ENCODE measurements at places on chromosomes 11 and 22.

GRCh38 chr11:69947059-69947792, 128.0 kb upstream of the FGF3 start:
- no peak for DNase-seq

GRCh38 chr22:50058061-50058905, at the start of gene TTLL8:
Gene TTLL8 (minus strand): TSS chr22:50058298.
- no peak for DNase-seq

GRCh38 chr22:48091060-48091650, 1328.7 kb downstream of the TBC1D22A start:
- DNase-seq: no peak

GRCh38 chr11:2549876-2550605, 105.2 kb downstream of the KCNQ1 start:
- DNase-seq: no peak

- DNase-seq: no peak
Measured at GRCh38 chr11:64892411-64892831, 14.0 kb upstream of the EHD1 start.

DNA sequence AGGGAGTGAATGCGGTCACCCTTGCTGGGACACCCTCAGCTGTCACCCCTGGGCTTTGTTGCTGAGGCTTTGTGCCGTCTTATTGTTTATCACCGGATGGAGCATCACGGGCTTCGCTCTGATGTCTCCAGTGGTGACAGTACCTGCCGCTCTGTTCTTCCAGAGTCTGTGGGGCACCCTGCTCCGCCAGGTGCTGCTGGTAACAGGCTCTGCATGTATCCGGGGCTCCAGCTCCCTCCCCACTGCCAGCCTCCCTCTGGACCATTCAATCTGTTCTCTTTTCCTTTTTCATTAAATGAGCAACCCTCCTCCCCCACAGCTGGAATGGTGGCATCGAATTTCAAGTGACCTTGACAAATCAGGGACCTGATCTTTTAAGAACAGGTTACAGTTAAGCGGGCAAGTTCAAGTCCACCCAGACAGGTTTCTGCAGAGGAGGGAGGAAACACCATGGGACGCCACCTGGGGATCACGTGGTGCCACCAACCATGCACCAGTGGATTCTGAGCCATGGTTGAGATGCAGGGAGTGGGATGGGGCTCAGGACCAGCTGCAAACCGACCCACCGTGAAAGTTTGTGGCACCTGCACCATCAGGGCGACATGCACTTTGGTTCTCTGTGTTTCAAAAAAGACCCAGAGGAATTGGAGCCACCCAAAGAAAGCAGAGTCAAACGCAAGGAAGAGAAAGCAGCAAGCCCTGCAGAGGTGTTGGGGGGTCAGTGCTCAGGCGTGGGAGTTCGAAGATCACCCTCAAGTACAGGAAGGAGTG, 89.3 kb downstream of the BCR start:
- DNase-seq: no peak

- DNase-seq: no peak
Measured at GRCh38 chr22:39718921-39719475, 148.4 kb downstream of the CACNA1I start.

- DNase-seq: no peak
Measured at GRCh38 chr11:69425444-69425843, 56.0 kb upstream of the LINC01488 start.

DNA sequence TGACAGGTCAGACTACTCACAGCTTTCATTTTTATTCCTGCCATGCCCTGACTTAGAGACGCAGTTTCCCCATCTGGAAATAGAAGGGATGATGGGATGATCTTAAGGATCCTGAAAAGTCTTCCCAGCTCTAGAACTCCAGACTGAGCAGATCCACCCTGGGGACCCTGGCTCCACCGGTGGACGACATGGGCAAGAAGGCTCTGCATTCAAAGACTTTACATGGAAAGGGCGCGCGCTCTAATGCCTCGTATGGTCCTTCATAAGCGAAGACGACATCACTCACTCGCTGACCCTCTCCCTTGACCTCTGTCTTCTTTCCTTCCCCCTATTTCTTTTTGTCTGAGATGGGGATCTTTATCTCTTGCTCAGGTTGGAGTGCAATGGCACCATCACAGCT, 24.4 kb upstream of the PHF21B start:
- no peak for DNase-seq

DNA sequence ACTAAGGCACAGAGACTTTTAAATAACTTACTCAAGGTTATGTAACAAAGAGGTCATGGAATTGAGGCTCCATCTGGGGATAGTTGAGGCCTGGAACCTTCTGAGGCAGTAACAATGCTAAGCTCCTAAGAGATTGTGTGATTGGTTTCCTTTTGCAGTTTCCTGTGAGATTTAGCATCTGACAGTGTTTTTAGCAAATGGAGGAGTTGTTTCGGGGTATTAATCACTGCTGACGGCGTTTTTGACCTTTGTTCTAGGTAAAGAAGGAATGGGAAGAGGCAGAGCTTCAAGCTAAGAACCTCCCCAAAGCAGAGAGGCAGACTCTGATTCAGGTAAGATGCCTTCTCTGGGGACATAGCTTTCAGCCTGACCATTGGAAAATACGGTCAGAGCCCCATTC, 32.1 kb upstream of the ST14 start:
- DNase-seq: no peak

- no peak for DNase-seq
Measured at GRCh38 chr22:43884600-43885318, 7.1 kb downstream of the PNPLA5 start.

DNA sequence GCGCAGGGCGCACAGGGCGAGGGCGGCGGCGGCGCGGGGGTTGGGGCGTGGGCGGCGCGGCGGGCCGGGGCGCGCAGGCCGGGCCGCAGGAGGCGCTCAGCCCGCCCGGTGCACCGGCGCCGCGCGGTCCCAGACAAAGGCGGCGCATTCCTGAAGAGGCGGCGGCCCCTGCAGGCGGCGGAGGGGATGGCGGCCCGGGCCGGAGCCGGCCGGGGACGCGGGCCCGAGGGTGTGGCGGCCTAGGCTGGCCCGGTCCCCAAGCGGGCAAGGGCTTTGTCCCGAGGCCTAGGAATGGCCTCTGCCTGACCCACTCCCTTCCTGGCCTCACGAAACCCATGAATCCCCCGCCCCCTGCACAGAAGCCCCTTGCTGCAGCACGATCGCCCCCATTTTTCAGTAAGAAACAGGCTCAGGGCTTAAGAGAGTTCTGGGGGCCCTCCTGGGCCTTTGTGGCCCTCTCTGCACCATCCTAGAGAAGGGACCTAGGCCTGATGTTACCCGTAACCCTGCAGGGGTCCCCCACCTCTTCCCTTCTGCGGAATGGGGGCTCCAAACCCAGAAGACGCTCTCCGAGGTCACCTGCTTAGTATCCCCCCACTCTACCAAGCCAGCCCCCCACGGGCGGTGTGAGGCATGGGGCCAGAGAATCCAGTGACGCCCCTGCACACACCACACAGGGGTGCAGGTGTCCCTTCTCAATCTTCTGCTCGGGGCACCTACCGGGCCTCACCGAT, at the start of gene RTN4R:
TSS of gene RTN4R (minus strand) at position 40 of the 734 bp plus-strand sequence. CDS start 226 bp downstream, outside the sequence.
- DNase-seq: no peak

GRCh38 chr11:66418168-66418985, 2.5 kb upstream of the NPAS4 start:
- peak; percentile 18 for DNase-seq

DNA sequence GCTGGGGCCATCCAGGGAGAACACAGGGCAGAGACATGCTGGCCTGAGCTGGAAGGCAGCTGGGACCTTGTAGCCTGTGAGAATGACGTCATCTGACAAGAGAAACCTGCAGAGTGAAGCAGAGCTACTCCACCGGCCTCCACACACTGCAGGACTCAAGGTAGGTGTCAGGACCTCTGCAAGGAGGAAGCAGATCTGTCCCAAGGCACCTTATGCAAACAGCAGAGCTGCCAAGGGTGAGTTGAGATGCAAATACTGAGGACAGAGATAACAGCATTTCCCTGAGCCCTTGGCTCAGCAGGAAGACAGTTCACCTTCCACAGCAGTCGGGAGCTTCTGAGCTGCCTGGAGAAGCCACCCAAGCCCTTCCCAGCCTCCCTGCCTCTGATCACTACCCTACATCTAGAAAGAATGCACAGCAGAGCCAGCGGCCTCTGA, 51.9 kb upstream of the IGSF9B start:
- no peak for DNase-seq

- no peak for DNase-seq
Measured at GRCh38 chr22:49099496-49100124, 728.1 kb downstream of the BRD1 start.

GRCh38 chr11:8167796-8168195, 1.0 kb downstream of the RIC3 start:
- DNase-seq: no peak

DNA sequence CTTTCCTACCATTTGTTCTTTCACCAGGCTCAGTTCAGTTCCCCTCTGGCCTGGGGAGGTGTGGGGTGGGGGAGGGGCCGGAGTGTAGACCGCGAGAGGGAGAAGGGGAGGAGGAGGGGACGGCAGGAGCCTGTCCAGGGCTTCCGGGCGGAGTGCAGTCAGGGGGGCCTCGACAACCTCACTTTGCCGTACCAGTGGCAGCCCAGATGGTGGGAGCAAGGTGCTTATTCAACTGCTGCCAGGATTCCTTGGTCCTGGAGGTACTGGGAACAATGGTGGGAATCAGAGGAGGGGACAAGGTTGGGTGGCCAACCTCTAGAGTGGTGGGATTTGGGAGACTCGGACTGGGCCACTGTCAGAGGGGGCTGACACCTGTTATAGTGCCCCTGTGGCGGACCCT, 1.2 kb downstream of the BACE1 start:
- DNase-seq: peak; percentile 11

DNA sequence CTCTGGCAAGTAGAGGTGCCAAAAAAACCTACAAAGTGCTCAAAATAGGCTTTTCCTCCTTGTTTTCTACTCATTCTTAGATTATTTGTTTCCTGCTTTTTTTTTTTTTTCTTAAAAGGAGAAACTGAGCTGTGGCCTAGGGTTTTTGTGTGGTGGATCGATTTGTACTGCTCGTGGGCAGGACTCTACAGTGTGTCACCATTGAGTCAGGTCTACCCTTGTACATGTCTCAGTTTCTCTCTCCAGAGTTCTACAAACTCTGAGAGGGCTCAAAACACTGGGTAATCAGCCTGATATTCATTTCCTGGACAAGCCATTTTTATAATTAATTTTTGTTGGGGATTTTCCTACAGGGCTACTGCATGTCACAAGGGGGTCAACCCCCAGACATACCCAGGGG, 5.2 kb upstream of the CASP4 start:
- DNase-seq: no peak

- no peak for DNase-seq
Measured at GRCh38 chr11:108170184-108170583, 48.8 kb downstream of the ACAT1 start.

DNA sequence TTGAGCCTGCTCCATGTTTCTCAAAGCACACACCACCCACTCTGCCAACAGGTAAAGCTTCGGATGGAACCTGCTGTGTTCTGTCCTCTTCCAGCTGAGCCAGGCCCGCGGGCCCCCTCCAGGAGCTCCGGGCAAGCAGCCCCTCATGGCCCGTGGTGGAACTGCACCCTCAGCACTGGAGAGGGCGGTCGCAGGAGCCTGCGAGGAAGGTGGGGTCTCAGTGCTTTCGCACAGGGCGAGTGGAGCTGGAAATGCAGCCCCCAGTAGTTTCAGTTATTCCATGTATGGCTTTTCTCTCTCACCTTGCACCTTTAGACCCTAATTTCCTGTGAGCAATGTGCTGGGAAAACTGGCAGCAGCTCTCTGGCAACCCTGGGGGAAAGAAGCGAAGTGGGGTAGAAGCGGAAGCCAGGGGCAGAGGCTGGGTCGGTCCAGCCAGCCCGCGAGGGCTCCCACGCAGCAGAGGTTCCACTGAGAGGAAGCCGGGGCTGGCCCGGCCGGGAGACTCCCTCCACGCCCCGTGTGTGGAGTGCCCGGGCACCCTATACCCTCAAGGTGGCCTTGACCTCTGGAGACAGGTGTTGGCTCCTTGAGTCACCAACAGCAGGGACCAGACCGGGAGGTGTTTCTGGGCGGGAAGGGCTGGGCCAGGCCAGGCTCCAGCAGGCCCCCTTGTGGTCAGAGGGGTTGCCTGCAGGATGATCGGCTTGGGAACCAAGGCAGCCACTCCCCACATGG, 119.9 kb upstream of the TMEM45B start:
- no peak for DNase-seq

DNA sequence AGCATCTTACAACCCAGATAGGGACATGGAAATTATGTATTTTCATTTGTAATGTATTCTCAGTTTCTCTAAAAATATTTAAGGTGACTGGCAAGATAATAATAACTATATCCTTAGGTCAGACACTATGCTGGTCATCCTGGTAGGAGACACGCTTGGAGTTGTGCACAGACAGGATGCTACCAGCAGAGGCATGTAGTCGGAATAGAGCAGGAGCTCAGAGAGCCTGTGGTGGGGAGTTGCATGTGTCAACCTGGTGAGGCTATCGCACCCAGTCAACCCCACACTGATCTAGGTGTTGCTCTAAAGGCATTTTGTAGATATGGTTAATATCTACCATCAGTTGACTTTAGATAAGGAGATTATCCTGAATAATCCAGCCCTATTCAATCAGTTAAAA, 318.5 kb downstream of the MIAT start:
- no peak for DNase-seq

GRCh38 chr22:38820020-38820419, 23.8 kb downstream of the NPTXR start:
- DNase-seq: no peak

- DNase-seq: no peak
Measured at GRCh38 chr22:32511274-32511673, 36.7 kb downstream of the FBXO7 start.

- DNase-seq: no peak
Measured at GRCh38 chr11:92266806-92267205, 42.2 kb downstream of the FAT3 start.

DNA sequence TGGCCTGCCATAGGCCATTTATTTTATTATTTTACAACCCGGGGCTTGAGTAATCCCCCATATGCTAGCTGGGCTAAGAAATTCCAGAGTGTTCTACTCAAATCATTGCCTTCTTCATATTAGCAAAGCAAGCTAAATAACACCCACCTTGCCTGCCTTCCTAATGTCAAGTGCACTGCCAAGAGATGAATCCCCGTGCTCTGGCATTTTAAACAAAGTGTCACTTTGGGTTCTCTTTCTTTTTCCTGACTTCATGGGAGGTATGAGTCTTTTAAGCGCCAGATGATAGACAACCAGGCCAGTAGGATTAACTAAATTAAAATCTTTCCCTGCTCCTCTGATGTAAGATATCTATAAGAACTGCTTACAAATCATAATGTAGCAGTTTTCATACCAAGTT, 4.5 kb downstream of the MPPED2 start:
- DNase-seq: no peak

GRCh38 chr22:39994041-39994565, 651 bp upstream of the FAM83F start:
- no peak for DNase-seq

DNA sequence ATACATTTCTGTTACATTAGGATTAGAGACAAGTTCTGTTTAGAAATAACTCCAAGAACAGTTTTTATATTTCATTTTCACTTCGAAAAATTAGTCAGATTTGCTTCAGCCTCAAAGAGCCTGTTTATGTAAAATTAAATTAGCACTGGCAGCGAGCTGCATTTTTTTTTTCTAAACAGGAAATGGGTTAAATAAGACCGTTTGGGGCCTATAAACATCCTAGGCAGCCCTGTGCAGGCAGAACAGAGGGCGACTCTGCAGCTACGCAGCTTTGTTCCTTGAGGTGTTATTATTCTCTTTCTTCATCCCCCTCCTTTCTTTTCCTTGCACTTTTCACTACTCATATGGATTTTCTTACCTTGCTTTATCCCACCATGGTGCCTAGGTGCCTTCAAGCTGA, 48.7 kb downstream of the CWC15 start:
- DNase-seq: no peak

Data from substantia nigra (tissue), 51 donors.